ENCODE measurements at places on chromosomes 16 and 17.

DNA sequence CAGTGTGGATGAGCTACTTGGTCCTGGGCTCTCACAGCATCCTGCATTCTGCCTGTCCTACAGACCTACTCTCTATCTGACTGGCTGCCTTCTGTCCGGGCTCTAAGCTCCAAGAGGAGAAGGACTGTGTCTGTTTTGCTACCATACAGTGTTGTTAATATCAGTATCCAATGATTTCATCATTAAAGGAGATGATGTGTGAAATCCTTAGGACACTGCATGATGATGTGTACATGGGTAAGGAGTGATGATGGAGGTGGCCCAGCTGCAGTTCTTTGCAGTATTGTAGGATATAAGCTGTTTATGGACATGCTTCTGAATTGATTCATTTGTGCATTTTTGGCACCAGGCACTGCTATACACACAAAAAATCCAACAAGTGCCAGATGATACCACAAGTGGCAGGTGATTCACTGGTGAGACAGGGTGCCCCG is 536.9 kb upstream of the CDH11 start:
- no peak for DNase-seq

GRCh38 chr17:49576088-49576916 is 631 bp downstream of the NXPH3 start:
- DNase-seq, result peak; percentile 55

- DNase-seq, result no peak
Observed at GRCh38 chr17:34725725-34726124, 146.3 kb downstream of the TMEM132E start.

DNA sequence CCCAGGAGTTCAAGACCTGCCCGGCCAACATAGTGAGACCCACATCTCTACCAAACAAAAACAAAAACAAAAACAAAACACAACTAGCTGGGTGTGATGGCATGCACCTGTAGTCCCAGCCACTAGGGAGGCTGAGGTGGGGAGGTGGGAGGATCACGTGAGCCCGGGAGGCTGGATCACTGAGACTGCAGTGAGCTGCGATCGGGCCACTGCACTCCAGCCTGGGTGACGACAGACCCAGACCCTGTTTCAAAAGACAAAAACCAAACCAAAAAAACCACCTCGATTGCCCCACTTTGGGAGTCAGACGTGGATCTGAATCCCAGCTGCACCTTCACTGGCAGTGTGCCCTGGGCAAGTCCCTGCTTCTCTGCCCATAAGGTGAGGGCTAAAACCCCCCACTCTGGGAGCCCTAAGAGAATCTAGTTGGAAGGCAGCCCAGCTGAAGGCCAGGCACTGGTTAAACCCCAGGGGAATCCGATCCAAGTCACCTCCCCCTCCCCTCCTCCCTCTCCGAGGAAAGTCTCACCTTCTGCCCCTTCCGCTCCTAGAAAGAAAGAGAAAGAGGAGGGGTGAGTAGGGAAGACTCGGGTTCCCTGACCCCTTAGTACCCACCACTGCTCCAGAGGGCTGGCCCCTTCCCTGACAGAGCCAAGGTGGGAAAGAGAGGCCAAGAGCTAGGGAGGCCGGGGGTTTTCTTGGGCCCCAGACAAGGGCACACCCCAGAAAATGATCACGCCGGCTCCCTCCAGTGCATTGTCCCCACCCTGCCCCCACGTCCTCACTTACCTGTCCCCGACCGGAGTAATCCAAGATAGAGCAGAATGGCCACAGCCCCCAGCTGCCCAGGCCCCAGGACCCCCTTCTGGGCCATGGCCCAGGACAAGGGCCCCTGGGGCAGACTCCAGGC is 647 bp downstream of the PRSS8 start:
- no peak for DNase-seq

GRCh38 chr17:29592850-29593551 is at the start of gene ANKRD13B:
ANKRD13B (plus strand) TSS chr17:29593132; CDS start chr17:29593622, 490 bp downstream.
- DNase-seq, result peak; percentile 73

- no peak for DNase-seq
Observed at GRCh38 chr16:24139282-24139681, 116.9 kb upstream of the CACNG3 start.

DNA sequence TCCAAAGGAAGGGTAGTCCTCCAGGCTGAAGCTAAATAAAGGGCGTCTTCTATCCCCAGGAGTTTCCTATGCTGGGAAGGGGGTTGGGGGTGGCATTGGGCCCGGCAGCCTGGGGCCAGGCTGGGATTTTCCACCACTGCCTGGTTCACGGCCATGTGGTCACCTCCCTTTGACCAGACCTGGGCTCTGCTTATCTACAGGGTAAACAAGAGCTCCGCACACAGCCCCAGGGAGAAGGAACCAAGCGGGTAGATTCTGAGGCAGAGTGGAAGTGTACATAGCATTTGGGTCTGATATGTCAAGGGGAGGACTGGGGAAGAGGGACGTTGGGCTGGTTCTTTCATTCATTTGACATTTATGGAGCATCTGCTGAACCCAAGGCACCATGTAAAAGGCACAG is 27.2 kb upstream of the TMEM220 start:
- no peak for DNase-seq

DNA sequence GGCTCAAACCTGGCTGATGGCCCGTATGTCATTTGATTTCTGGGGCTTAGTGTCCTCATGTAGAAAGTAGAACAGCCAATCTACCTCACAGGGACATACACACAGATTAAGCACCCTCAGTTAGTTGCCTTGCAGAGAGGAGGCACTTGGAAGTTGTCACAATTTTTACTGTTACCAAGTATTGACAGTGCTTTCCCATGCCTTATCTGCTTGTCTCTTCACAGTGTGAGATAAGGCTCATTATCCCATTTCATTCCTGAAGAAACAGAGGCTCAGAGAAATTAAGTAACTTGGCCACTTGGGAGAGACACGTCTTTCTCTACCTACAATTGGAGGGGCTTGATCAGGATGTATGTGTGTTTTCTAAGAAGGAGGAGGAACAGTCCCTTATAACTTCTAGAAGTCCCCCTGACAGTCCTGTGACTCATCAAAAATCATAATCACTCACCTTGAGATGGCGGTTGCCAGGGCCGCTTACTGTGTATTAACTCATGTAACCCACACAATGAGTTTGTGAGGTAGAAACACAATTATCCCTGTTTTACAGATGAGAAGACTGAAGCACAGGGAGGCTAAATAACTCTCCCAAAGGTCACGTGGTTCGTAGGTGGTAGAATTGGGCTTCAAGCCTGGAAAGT is 56.9 kb upstream of the LHX1 start:
- no peak for DNase-seq

DNA sequence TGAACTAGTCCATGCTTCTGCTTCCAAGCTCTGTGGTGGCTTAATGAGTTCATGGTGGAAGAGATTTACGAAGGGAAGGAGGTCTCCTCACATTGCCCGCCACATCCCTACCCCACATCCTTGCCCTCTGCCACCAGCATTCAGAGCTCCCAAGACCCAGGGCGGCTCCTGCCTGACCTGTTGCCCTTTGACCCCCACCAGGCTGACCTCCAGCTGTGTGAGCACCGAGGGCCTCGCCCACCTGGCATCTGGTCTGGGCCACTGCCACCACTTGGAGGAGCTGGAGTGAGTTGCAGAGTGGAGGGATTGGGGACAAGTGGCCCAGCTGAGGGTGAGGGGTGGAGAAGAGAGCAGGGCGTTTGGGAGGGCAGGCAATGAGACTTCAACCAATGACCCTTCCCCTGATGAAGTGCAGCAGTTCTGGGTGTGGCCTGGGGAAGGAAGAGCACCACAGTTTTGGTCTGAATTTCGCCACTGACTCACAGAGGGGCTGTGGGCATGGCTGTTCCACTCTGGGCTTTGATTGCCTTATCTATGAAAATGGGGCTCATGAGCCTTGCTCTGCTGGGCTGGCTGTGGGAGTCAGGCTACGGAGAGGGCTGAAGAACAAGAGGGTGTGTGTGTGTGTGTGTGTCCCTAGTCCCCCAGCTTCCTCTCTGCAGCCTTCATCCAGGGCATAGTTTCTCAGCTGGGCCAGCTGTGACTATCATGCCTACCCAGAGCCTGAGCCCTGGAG is 22.6 kb upstream of the CPNE2 start:
- DNase-seq, result no peak

- no peak for DNase-seq
Observed at GRCh38 chr17:78294356-78294755, 62.9 kb downstream of the TMEM235 start.

DNA sequence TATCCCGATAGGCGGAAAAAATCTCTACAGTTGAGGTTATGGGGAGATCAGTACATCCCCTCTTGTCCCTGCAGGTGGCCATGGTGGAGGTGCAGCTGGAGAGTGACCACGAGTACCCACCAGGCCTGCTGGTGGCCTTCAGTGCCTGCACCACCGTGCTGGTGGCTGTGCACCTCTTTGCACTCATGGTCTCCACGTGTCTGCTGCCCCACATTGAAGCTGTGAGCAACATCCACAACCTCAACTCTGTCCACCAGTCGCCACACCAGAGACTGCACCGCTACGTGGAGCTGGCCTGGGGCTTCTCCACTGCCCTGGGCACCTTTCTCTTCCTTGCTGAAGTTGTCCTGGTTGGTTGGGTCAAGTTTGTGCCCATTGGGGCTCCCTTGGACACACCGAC is 4.2 kb downstream of the ORAI3 start:
- no peak for DNase-seq

- DNase-seq, result no peak
Observed at GRCh38 chr16:66968847-66969246, 7.8 kb downstream of the CES3 start.

GRCh38 chr17:49344914-49345313 is 17.1 kb downstream of the ZNF652 start:
- no peak for DNase-seq

DNA sequence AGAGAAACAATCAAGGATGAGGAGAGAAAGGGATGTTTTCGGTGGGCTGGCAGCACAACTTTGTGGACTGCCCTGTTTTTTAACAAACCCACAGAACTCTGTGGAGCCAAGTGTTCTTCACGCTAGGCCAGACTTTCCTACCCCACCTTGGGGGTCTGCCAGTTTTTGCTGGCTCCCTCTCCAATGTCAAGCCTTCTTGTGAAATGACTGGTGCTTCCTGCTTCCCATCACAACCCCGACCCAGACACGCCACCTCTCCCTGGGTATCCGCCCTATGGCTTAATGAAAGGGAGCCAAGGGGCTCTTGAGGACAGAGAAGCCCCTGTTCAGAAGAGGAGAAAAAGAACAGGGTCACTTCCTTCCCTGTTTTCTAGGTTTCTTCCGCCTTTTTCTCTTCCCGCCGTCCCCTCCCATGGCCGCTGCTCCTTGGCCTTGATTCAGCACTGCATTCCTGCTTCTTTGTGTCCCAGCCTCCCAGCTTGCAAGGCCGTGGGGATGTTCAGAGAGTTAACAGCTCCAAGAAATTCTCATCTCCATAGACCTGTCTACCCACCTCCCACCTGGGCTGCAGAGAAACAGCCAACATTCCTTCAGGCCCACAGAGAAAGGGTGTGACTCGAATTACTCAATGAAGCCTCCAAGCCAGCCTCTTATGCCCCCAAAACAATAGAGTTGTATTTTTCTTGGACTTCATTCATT is 16.5 kb upstream of the SOX9 start:
- DNase-seq, result no peak
